ENCODE measurements at places on chromosomes 5 and 9. TPM values are rescaled to one million over a fixed set of nuclear protein-coding genes. Genes with fewer than 3 reads are reported as not detected.

- no peak for DNase-seq
Measured at GRCh38 chr5:2894316-2894715, 142.8 kb upstream of the IRX2 start.

GRCh38 chr9:5735072-5735471, 97.8 kb downstream of the ERMP1 start:
- no peak for DNase-seq

DNA sequence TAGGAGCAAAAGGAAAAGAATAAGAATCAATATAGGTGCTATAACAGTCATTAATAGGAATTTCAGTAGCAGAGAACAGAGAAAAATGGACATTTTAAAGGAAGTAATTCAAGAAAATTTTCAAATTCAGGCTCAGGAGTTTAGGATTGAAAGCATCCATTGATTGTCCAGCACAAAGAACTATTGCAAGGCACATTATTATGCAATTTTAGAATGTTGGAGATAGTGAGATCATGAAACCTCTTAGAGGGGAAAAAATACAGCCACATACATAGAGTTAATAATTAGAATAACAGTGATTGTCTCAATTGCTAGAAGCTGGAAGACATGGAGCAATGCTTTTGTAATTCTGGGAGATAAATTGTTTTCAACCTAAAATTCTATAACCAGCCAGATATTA, 31.5 kb downstream of the CNTLN start:
- DNase-seq, result no peak

- no peak for DNase-seq
Measured at GRCh38 chr5:44321144-44321725, 68.0 kb downstream of the FGF10 start.

DNA sequence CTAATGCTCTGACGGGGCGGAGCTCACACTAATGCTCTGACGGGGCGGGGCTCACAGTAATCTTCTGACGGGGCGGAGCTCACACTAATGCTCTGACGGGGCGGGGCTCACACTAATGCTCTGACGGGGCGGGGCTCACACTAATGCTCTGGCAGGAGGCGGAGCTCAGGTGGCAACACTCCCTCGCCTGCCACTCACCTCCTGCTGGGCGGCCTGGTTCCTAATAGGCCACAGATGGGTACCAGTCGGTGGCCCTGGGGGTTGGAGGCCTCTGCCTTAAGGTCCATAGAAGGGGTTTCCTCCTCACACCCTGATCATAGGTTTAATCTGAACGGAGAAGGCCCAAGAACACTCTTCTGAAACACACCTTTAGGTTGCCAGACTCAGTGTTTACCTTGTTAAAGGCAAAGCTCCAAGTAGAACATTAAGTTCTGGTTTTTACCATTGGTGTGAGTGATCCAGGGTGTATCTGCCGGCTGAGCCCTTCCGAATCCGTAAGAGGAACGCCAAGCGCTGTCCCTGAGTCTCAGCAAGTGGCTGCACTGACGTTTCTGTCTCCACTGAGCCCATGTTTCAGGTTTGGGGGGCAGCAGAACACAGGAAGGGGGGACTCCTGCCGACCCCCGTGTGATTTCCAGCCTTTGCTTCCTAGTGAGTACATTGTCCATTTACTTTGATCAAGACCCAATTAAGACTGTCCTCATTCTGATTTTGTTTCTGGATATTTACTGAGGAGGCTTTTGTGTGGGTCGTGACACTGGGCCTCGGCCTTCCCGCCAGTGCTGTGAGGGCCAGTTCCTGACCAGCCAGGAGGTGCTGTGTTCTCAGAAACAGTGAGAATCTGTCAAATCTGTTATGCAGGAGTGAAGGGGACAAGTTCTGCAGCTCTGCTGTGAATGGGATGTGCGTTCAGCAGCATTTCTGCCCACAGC, 24.6 kb upstream of the LRRC14B start:
- no peak for DNase-seq

- DNase-seq, result no peak
Measured at GRCh38 chr9:112002131-112002846, 105.7 kb downstream of the UGCG start.

DNA sequence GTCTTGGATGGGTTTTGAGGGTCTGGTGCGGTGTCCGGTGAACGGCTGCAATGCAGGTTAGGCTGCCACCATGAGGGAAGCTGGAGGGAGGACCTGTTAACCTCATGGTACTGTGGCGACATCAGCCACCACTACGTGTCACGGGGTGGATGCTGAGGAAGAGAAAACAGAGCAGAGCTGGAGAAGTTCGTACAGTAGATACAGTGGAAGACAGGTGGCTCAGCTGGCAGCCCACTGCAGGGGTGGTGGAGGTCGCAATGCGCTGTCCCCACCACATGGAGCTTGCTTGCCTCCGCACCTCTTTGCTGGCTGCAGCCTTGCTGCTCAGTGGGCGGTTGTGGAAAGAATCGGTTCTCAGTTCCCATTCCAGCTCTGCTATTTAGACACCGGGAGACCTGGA, 2.8 kb downstream of the DCANP1 start:
- DNase-seq, result no peak

DNA sequence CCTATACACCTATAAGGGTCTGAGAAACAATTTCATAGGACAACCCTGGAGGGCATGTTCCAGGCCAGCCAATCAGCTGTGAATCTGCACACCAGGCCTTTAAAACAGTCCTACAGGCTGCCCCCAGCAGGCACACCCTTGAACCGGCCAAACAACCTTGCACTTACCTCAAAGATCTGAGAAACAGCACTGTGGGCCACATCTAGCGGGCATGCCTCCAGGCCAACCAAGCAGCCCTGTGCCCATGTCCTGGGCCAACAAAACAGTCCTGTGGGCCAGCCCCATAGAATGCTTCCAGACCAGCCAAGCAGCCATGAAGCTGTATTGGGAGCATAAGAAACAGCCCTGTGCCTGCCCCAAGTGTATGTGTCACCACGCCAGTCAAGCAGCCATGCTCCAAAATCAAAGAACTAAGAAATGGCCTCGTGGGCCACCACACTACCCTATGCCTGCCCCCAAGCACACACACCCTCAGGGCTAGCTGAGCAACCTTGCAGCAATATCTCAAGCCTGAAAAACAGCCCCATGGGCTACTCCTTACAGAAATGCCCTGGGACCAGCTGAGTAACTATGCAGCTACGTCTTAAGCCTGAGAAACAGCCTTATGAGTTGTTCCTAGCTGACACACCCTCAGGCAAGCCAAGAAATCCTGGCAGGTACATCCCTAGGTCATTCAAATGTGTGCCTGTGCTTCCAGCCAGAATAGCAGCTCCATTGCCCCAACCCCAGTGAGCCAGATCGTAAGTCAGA, 2243.8 kb upstream of the C9orf72 start:
- DNase-seq, result no peak

GRCh38 chr5:173230690-173231380, 4.2 kb downstream of the NKX2-5 start:
- no peak for DNase-seq

The LCN9 gene
- total RNA-seq, result not detected

- DNase-seq, result no peak
Measured at GRCh38 chr9:129200255-129200654, 22.2 kb upstream of the IER5L start.

DNA sequence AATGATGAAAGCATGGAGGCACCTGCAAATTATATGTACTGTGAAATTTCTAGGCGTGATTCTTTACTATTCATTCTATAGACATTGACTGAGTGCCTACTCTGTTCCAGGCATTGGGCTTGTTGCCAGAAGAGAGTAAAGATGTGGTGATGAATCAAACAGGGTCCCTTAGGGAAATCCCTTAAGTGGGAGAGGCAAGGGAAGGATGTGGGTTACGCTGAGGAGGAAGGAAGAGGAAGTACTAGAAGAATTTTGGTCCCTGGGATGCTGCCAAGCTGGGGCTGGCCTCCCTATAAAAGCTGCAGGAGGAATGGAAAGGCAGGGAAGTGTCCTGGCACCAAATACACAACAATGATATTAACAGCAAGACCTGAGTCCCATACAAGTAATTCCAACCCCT, 76.7 kb upstream of the SPOCK1 start:
- no peak for DNase-seq

DNA sequence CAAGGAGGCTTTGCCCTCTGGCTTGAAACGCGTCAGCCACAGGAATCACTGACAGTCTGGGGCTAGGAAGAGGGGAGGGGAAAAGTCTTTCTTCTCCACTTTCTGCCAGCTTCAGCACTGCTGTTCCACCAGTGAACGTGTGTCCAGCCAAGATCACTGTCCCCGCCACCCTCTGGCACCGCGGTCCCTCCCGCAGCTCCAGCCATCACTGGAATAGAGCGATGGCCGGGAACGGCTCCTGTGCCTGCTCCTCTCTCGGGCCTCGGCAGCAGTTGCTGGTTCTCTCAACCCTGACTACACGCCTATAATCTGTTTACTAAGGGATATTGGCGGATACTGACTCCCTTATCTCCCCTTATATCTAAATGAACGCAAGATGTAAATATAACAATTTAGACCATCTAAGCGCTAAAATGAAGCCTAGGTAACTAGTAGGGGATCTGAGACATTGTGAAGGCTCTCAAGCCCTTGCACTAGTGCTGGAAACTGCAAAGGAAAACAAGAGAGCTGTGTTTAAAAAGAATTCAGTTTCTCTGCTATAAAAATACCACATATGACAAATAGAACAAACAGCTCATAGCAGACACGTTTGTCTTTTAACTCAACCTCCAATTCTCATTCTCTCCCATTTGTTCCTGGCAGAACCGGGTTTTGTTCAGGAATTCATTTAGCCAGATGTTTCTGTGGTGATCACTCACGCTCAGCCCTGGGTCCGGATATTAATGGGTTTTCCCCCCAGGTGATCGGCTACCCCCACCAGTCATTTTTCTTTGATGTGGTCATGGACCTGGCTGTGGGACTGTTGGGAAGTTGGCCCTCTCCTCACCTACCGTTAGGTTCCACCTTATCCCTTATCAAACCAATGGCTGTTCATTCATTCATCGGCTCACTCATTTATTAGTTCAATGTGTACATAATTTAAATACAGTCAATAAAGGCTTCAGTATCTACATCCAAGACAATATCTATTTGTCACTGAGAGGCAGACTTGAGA, 149.8 kb downstream of the MED10 start:
- DNase-seq, result no peak

DNA sequence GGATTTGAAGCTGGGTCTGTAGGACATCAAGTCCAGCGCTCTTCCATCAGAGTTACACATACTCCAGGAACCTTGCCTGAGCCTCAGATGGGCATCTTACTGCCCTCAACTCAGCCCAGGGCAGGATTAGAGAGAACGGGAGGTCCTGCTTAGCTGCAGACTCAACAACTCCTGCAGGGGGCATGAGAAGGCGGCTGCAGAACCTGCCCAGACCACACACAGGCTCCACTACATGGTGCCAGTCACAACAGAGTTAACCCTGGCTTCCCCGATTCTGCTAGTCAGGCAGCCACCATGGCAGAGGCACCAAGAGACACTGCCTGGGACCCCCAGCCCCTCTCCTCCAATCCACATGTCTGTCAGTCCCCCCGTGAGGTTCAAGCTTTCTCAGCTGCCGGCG, 23.9 kb upstream of the CPLX2 start:
- no peak for DNase-seq

The F2RL2 gene
- total RNA-seq, result 0.17 TPM

The C5orf58 gene
- total RNA-seq, result not detected

- no peak for DNase-seq
Measured at GRCh38 chr9:96052686-96053085, 177.2 kb downstream of the ERCC6L2 start.

DNA sequence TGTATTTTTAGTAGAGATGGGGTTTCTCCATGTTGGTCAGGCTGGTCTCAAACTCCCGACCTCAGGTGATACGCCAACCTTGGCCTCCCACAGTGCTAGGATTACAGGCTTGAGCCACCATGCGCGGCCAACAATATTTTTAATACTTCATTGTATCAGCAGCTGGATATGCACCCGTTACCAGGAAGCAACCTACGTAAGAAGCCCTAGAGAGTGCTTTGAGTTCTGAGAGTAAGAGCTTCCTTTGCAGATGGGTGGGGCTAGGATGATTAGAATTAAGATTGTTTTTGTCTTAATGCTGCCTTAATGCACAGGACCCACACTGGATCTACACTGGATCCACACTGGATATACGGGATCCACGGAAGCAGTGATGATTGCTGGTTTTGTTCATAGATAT, 123.9 kb upstream of the ABCA1 start:
- no peak for DNase-seq

- DNase-seq, result no peak
Measured at GRCh38 chr9:71271602-71272001, 150.2 kb upstream of the TRPM3 start.

Data from mucosa of descending colon (tissue), 3 donors.